HT-29 (cell line): ENCODE measurements at places on chromosomes 3 and 15.

- no peak for DNase-seq
Measured at GRCh38 chr3:122890720-122891220, 95.9 kb downstream of the SLC49A4 start.

GRCh38 chr3:150870406-150870805 lies 34.8 kb downstream of the MINDY4B start:
- no peak for DNase-seq

- no peak for DNase-seq
Measured at GRCh38 chr15:74306781-74307217, 60.6 kb downstream of the CYP11A1 start.

- no peak for DNase-seq
Measured at GRCh38 chr3:116741467-116741866, 31.9 kb downstream of the TUSC7 start.

GRCh38 chr3:71050538-71051258 lies 532.8 kb downstream of the FOXP1 start:
- peak; percentile 76 for DNase-seq

GRCh38 chr3:153090973-153091372 lies 71.1 kb upstream of the RAP2B start:
- no peak for DNase-seq

- peak; percentile 95 for DNase-seq
Measured at GRCh38 chr15:60932051-60932915, 296.8 kb downstream of the RORA start.

- DNase-seq, result peak; percentile 52
Measured at GRCh38 chr3:128052595-128053351, 536 bp downstream of the SEC61A1 start.

- no peak for DNase-seq
Measured at GRCh38 chr15:74773329-74773728, 8.6 kb upstream of the CSK start.

- no peak for DNase-seq
Measured at GRCh38 chr3:5498981-5499380, 311.5 kb downstream of the EDEM1 start.

DNA sequence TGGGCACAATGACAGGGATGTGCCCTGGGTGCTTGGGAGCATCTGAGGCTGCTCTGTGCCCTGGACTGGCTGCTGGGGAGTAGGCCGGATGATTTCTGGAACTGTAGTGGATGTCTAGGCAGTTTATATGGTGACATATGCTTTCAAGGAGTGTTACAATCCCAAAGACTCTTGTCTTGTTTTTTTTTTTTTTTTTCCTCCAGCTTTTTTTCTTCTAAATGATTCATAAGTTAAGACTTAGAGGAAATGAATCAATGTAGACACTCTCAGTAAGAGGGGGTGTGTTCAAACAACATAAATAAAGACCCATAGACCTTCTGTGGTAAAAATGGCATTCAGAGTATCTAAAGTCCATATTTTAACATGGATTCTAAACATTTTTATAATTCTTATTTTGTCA lies 706.1 kb upstream of the GOLIM4 start:
- DNase-seq, result no peak

- no peak for DNase-seq
Measured at GRCh38 chr3:184355261-184356040, 6.0 kb downstream of the CLCN2 start.

DNA sequence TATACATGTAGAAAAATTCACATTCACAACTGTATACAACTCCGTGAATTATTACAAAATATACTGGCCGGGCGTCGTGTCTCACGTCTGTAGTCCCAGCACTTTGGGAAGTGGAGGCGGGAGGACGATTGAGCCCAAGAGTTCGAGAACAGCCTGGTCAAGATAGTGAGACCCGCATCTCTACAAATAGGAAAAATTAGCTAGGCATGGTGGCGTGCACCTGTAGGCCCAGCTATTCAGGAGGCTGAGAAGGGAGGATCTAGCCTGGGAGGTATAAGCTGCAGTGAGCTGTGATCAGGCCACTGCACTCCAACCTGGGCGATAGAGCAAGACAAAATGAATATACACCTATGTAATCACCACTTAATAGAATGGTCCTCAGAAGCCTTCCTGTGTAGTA lies 1.3 kb downstream of the RAD51 start:
- DNase-seq, result no peak

- no peak for DNase-seq
Measured at GRCh38 chr3:107367353-107367752, 9.9 kb upstream of the CCDC54 start.

DNA sequence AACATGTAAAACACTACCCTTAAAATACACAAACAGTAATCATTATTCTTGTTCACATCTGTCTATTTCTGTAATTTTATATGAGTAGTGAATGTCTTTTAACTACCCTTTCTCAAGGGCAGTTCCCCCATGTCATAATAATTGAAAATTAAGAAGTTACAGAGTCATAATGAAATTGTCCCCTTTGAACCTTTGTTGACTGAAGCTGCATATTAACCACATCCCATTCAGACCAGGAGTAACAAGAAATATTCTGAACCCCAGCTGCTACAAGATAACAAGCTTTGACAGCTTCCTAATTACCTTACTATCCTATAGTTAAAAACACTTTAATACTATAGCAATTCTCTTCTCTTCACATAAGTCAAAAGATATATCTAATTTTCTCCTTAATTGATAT lies 635.9 kb upstream of the SUCLG2 start:
- no peak for DNase-seq

- no peak for DNase-seq
Measured at GRCh38 chr3:16410659-16411058, 102.8 kb downstream of the RFTN1 start.

DNA sequence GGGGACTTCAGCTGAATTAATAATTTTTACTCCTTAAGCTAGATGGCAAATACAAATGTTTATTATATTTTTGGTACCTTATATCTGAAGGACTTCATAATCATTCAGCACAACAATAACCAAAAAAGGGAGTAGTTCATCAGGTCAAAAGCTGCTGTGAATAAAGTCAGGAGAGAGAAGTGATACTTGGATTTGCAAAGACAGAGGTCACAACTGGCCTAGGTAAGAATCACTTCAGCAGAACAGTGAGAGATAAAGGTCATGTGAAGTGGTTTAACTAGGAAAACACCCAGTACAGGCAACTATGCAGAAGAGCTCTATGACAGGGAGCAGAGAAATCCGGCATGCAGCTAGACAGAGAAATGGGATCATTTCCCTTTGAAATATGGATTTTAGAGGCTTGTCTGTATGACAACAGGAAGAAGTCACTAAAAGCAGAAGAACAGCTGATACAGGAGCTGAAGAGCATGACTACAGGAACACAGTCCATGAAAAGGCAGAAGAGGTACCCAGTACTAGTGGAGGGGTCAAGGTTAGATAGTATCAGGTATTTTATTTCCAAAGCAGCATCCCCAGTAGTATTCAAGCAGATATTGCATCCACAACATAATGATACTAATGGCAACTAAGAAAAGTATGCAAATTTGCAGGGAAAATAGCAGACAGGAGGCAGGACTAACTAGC lies 25.7 kb downstream of the ZMAT3 start:
- no peak for DNase-seq

GRCh38 chr3:73228959-73229358 lies 167.5 kb downstream of the EBLN2 start:
- DNase-seq, result no peak

GRCh38 chr3:174276826-174277225 lies 582.3 kb upstream of the NAALADL2 start:
- no peak for DNase-seq

GRCh38 chr15:57923750-57924149 lies 141.8 kb downstream of the ALDH1A2 start:
- no peak for DNase-seq

GRCh38 chr3:195508185-195508584 lies 34.9 kb downstream of the PPP1R2 start:
- no peak for DNase-seq

DNA sequence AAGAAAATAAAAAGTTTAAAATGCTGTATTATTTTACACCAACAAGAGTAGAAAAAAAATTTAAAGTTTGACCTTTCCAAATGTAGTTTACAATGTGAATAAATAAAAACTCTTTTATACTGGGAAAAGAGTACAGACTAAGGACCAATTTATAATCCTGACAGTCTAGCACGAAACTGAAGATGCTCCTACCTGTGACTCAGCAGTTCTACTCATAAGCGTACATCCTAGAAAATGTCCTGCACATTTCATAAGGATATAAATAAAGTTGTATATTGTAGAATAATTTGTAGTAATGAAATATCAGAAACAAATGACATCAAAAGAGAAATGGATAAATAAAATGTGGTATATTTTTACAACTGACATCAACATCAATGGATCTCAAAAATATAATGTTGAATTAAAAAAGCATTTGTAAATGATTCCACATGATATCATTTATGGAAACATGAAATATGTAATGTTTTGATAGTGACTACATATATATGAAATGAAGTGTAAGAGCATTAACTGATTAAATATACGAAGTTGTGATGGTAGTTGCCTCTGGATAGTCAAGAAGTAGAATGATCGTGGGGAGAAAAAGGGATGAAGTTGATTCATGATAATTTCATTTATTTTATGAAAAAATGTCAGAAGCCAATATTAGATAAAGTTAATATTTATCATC lies 161.3 kb upstream of the CBLB start:
- no peak for DNase-seq

- DNase-seq, result no peak
Measured at GRCh38 chr3:33218446-33219174, at the start of gene SUSD5. Gene SUSD5 (minus strand): TSS chr3:33218810. CDS start chr3:33218797, 13 bp downstream.
